T-cell (primary cell): ENCODE measurements at places on chromosomes 2 and 18. TPM values are rescaled to one million over a fixed set of nuclear protein-coding genes. Genes with fewer than 3 reads are reported as not detected.

The TMEM247 gene
- not detected for total RNA-seq

The SLC9A4 gene
- total RNA-seq: 0.13 TPM

The POTEC gene
- not detected for total RNA-seq

GRCh38 chr18:26190506-26190905, 35.7 kb upstream of the TAF4B start:
- peak overlapping the region; percentile 41 for H3K4me3 ChIP-seq
- H3K4me1 ChIP-seq: peaks cover 9% of the 10 kb centered on the region
- no peaks in the 10 kb centered on the region for H3K27me3 ChIP-seq
- H3K27ac ChIP-seq: peak overlapping the region; percentile 75
- peak; percentile 17 for DNase-seq

- no peaks in the 10 kb centered on the region for H3K27me3 ChIP-seq
- no peak for DNase-seq
- no peak overlapping the region for H3K27ac ChIP-seq
- no peaks in the 10 kb centered on the region for H3K36me3 ChIP-seq
- H3K4me1 ChIP-seq: no peaks in the 10 kb centered on the region
Measured at GRCh38 chr2:21003572-21004180, 40.2 kb downstream of the APOB start.

DNA sequence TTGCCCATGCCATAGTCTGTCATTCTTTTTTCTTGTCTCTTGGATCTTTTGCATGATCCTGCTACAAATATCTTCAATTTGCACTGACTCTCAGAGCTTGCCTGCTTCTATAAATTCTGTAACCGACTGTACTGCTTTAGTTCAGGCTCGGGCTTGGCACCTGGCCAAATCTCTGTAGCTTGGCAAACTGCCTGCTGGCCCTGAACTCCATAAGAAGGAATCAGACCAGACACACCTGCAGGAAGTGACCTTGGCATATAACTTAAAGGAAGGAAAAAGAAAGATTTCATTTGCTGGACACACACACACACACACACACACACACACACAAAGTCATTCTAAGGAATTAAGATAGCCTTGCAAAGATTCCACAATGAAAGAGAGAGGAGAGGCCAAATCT, 291.2 kb upstream of the DDX18 start:
- H3K4me3 ChIP-seq: no peak overlapping the region
- H3K36me3 ChIP-seq: no peaks in the 10 kb centered on the region
- no peak overlapping the region for H3K27ac ChIP-seq
- no peak for DNase-seq

- DNase-seq: no peak
- H3K27me3 ChIP-seq: no peaks in the 10 kb centered on the region
- no peak overlapping the region for H3K27ac ChIP-seq
- H3K4me3 ChIP-seq: no peak overlapping the region
- H3K36me3 ChIP-seq: no peaks in the 10 kb centered on the region
- no peaks in the 10 kb centered on the region for H3K4me1 ChIP-seq
Measured at GRCh38 chr2:164560181-164560792, 61.0 kb downstream of the GRB14 start.

DNA sequence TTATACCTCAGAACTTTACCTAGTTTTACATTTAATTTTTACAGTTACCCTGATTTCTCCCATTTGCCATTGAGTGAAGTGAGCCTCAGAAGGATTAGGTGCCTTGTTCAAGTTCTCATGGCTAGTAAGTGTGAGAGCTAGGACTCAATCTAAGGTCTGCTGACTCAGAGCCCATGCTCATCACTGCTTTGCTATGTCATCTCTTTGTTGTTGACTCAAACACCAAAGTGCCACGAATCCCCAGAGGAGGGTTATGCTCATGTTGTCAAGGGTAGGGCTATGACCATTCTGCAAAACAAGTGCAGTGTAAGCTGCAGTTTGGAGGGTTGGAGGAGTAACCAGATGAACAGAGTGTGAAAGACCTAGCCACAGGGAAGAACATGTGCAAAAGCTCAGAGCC, 185.4 kb upstream of the SKOR2 start:
- H3K27ac ChIP-seq: no peak overlapping the region
- DNase-seq: no peak
- no peak overlapping the region for H3K4me3 ChIP-seq
- no peaks in the 10 kb centered on the region for H3K36me3 ChIP-seq
- H3K4me1 ChIP-seq: no peaks in the 10 kb centered on the region

DNA sequence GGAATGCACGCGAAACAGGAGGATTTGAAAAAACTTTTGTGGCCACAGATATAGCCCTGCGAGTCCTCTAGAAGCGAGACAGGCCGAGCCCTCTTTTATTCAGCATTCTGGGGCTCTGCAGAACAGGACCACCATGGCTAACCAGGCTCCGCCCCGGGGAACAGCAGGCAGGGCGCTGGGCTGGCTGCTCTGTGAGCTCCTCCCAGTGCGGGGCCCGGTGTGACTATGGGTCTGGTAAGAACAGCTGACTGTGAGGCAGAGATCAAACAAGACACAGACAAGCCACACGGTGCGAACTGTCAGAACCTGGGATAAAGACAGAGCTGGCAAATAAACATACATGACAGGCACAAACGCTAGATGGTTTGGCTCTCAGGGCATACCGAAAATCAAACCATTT, 15.5 kb downstream of the PXDN start:
- H3K4me3 ChIP-seq: no peak overlapping the region
- no peaks in the 10 kb centered on the region for H3K36me3 ChIP-seq
- H3K27me3 ChIP-seq: peaks cover 18% of the 10 kb centered on the region
- DNase-seq: no peak
- no peak overlapping the region for H3K27ac ChIP-seq
